ENCODE measurements at places on chromosomes 2 and 18. TPM values are rescaled to one million over a fixed set of nuclear protein-coding genes. Genes with fewer than 3 reads are reported as not detected.

Gene SPRED2
- total RNA-seq = 3.2 TPM

Gene MPV17
- 87.4 TPM for total RNA-seq

Gene LBH
- total RNA-seq = 68.5 TPM

Gene ANTXR1
- 0.23 TPM for total RNA-seq

Gene CFAP210
- not detected for total RNA-seq

DNA sequence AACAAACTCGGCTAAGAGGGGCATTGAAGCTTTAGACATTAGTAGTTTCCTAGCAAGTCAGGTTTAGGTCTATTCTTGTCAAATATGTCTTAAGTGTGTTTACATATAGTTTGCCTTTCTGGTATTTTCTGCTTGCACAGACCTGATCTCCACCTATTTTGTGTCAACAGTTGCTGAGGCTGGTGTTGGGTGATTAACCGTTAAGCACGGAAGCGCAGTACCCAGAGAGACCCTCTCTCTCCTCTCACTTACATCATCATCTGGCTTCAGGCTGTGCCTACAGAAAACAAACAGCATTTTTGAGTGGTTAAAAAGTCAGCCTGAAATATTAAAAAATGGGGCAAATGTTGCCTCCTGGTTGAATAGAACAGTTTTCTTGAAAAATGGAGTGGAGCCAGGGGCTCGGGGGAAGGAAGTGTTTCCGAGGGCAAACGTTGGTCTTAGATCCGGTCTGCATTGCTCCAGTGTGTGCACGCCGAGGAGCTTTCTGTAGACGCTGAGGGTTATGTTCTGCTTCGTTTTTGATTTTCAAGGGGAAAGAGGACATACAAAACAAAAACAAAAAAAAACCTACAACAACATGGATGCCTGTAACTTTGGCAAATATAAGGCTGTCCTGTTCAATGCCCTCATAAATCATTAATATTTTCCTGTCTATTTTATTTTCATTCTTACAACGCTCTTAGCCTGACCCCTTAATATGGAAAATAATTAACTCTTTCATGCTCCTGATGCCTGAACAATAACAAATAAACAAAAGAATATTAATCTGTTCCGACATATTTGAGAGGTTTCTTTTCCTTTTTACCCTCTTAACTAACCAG, 120.8 kb downstream of the MEIS1 start:
- H3K4me3 ChIP-seq = no peak overlapping the region
- no peaks in the 10 kb centered on the region for H3K36me3 ChIP-seq
- H3K27me3 ChIP-seq = no peaks in the 10 kb centered on the region
- DNase-seq = no peak
- no peaks in the 10 kb centered on the region for H3K4me1 ChIP-seq
- no peak overlapping the region for H3K27ac ChIP-seq

- H3K4me1 ChIP-seq = no peaks in the 10 kb centered on the region
- no peaks in the 10 kb centered on the region for H3K36me3 ChIP-seq
- DNase-seq = no peak
- H3K4me3 ChIP-seq = no peak overlapping the region
- no peak overlapping the region for H3K27ac ChIP-seq
Measured at GRCh38 chr2:142642650-142643049, 234.8 kb upstream of the KYNU start.

DNA sequence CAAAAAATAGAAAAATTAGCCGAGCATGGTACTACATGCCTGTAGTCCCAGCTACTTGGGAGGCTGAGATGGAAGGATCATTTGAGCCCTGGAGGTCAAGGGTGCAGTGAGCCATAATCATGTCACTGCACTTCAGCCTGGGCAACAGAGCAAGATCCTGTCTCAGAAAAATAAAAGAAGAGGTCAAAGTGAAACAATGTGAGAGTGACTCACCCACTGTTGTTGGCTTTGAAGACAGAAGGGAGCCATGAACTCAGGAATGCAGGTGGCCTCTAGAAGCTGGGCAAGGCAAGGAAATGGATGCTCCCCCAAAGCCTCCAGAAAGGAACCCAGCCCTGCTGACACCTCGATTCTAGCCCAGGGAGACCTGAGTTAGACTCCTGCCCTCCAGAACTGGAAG, 3.7 kb upstream of the TMEM214 start:
- H3K4me3 ChIP-seq = no peak overlapping the region
- no peak overlapping the region for H3K27ac ChIP-seq
- H3K36me3 ChIP-seq = peaks cover 11% of the 10 kb centered on the region
- no peaks in the 10 kb centered on the region for H3K27me3 ChIP-seq
- H3K4me1 ChIP-seq = peaks cover 48% of the 10 kb centered on the region
- DNase-seq = no peak

DNA sequence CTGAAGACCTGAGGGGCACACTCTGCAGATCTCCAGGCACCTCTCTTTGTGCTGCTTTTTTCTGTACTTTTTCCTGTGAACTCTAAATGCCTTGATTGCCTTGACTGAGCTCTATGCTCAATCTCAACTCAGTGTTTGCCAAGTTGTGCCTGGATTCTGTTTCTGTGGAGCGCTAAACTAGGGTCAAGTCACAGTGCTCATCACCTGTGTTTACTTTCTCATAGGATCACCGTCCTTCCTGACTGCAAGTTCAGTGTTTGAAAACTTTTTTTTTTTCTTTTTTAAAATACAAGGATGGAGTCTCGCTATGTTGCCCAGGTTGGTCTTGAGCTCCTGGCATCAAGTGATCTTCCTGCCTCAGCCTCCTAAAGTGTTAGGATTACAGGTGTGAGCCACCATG, 62.6 kb downstream of the AGPS start:
- H3K27me3 ChIP-seq = no peaks in the 10 kb centered on the region
- no peak for DNase-seq
- H3K4me3 ChIP-seq = no peak overlapping the region
- H3K27ac ChIP-seq = no peak overlapping the region
- H3K4me1 ChIP-seq = no peaks in the 10 kb centered on the region

DNA sequence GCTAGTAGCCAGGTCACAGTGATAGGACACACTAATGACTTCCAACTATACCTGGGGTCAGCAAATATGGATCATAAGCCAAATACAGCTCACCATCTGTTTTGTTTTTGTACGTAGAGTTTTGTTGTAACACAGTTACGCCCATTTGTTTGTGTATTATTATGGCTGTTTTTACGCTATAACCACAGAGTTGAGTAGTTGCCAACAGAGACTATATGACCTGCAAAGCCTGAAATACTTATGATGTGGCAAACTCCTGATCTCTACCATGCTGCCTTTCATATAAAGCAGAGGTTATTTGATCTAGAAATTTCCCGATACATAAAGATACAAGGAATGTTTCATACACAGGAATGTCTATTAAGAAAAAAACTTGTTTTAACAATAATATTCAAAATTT, 152.2 kb downstream of the HNMT start:
- no peak overlapping the region for H3K27ac ChIP-seq
- no peak overlapping the region for H3K4me3 ChIP-seq
- H3K36me3 ChIP-seq = no peaks in the 10 kb centered on the region

DNA sequence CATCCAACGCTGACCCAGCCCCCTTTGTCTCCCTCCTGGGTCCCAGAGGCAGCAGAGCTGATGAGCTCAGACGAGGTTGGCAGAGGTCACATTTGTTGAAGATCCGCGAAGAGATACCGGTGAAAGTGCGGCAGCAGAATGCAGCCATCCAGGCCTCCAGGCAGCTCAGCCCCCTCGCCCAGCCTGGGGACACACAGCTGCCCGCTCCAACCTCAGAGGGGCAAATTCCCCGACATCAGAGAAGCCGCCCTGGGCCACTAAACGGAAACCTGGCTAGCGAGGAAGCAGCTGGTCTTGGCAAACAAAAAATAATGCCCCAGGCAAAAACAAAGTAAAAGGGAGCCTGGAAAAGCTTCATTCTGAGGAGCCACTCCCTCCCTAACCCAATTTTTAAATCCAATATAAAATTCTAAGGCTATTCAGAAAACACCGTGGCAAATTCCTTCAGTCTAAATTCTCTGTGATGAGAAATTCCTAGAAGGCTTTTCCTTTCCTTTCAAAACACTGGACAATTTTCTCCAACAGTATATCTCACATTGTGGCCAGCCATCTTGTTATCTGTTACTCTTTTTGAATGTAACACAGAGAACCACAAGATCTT, 262.4 kb downstream of the SS18 start:
- no peaks in the 10 kb centered on the region for H3K4me1 ChIP-seq
- no peak overlapping the region for H3K4me3 ChIP-seq
- DNase-seq = no peak
- H3K36me3 ChIP-seq = no peaks in the 10 kb centered on the region
- no peak overlapping the region for H3K27ac ChIP-seq

DNA sequence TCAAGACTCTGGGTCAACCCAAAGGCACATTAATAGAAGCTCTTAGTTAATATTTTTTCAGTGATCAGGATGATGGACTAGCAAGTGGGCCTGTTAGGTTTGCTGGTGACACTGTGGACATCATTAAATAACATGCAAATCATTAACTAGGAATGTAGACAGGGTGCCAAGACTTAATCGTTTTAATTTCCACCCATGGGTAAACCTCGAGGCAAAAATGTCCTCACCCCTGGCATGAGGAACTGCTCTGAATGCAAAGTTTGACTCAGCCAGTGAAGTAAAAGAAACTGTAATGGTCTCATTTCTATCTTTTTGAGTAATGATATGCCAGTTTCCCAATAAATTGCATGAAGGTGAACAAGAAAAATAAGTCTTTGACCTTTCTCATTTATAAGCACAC, 152.6 kb upstream of the MEX3C start:
- H3K4me1 ChIP-seq = no peaks in the 10 kb centered on the region
- no peak overlapping the region for H3K27ac ChIP-seq
- no peak overlapping the region for H3K4me3 ChIP-seq
- no peak for DNase-seq
- no peaks in the 10 kb centered on the region for H3K36me3 ChIP-seq
- H3K27me3 ChIP-seq = peaks cover 64% of the 10 kb centered on the region

GRCh38 chr2:70385966-70386595, 84.2 kb upstream of the FAM136A start:
- H3K4me3 ChIP-seq = no peak overlapping the region
- no peak for DNase-seq
- no peak overlapping the region for H3K27ac ChIP-seq
- no peaks in the 10 kb centered on the region for H3K36me3 ChIP-seq

DNA sequence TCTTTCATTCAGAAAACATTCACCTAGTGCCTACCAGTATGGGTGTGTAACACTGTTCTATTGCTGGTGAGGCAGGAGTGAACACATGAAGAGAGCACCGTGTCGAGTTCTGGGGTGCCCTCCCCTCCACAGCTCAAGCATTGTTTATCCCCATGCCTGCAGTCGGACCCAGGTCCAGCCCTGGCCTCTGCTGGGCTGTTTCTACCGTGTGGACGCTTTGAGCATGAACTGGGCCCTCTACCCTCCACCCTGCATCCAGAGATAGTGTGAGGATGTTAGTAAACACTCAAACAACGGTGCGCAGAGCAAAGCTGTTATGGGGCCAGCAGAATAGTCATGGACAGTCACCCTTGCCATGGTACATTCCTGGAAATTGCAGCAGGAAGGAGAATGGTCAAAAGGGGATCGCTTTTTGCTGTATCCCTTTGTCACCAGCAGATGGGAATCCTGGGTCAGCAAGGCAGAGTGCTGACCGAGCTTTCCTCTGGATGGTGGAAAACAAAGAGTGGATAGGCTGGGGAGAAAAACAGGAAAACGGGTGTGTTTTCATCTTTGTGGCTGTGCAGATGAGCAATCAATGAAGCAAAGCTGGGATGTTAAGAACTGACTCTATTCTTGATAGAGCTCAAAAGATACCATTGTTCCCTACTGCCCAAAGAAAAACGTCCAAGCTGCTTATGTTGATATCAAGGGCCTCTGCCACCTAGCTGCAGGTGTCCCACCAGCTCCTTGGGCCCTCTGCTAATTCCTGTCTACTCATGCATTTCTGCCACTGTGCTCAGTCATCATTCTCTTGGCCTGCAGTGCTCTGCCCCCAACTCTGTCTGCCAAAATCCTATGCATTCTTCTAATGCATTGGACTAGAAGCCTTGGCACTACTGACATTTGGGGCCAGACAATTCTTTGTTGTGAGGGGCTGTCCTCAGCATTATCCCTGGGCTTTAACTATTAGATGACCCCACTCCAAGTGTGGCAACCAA, 38.7 kb downstream of the REEP1 start:
- peaks cover 65% of the 10 kb centered on the region for H3K27me3 ChIP-seq
- H3K36me3 ChIP-seq = no peaks in the 10 kb centered on the region
- DNase-seq = no peak

GRCh38 chr2:200302940-200303727, 3.4 kb upstream of the SPATS2L start:
- H3K27me3 ChIP-seq = peaks cover 16% of the 10 kb centered on the region
- peaks cover 3% of the 10 kb centered on the region for H3K36me3 ChIP-seq
- H3K4me1 ChIP-seq = peaks cover 16% of the 10 kb centered on the region
- DNase-seq = no peak
- no peak overlapping the region for H3K27ac ChIP-seq

GRCh38 chr18:51006948-51007789, 22.8 kb upstream of the SMAD4 start:
- peaks cover 3% of the 10 kb centered on the region for H3K36me3 ChIP-seq
- H3K27me3 ChIP-seq = no peaks in the 10 kb centered on the region
- H3K27ac ChIP-seq = no peak overlapping the region

DNA sequence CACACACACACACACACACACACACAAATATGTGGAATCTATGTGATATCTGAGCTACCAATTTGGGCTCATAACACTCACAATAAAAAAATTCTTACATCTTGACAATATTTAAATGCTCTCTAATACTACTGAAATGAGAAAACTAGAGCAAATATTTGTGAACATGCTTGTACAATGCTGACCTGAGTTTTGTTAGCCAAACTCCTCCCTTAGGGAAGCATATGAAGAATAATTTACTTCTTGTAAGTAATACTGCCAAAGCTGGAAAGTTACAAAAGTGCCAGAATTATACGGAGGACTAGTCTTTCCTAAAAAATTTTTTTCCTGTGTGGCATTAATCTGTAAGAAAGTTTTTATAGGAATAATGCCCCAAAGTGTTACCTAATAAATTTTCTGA, 18.5 kb downstream of the MBD2 start:
- no peak overlapping the region for H3K27ac ChIP-seq
- H3K4me1 ChIP-seq = peaks cover 34% of the 10 kb centered on the region
- peaks cover 35% of the 10 kb centered on the region for H3K36me3 ChIP-seq
- no peak overlapping the region for H3K4me3 ChIP-seq
- H3K27me3 ChIP-seq = no peaks in the 10 kb centered on the region
- no peak for DNase-seq

GRCh38 chr18:24472591-24472990, 12.2 kb downstream of the HRH4 start:
- no peaks in the 10 kb centered on the region for H3K4me1 ChIP-seq
- DNase-seq = no peak
- H3K27ac ChIP-seq = no peak overlapping the region
- peaks cover 13% of the 10 kb centered on the region for H3K27me3 ChIP-seq
- no peak overlapping the region for H3K4me3 ChIP-seq

DNA sequence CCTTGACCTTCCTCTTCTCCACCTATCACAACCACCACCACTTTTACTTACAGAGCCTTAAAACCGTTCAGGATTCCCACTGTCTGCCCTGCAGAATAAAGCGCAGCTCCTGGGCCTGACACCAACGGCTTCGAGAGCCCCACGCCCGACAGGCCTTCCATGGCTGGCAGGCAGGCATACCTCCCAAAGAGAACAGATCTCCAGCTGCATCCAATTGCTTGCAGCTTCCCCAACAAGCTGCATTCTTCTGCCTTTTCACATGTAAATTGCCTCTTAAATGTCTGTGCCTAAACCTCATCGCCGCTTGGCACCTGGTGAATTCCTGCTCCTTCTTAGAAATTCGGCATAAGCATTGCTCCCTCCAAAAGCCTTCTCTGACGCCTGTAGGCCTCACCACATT, 31.5 kb upstream of the FAM124B start:
- H3K4me3 ChIP-seq = no peak overlapping the region
- no peaks in the 10 kb centered on the region for H3K36me3 ChIP-seq
- no peaks in the 10 kb centered on the region for H3K4me1 ChIP-seq

- peak overlapping the region; percentile 89 for H3K27ac ChIP-seq
- peaks cover 9% of the 10 kb centered on the region for H3K36me3 ChIP-seq
- peak overlapping the region; percentile 62 for H3K4me3 ChIP-seq
Measured at GRCh38 chr2:173898178-173898668, 67.0 kb downstream of the SP3 start.
